ENCODE measurements at places on chromosomes 7 and 10.

DNA sequence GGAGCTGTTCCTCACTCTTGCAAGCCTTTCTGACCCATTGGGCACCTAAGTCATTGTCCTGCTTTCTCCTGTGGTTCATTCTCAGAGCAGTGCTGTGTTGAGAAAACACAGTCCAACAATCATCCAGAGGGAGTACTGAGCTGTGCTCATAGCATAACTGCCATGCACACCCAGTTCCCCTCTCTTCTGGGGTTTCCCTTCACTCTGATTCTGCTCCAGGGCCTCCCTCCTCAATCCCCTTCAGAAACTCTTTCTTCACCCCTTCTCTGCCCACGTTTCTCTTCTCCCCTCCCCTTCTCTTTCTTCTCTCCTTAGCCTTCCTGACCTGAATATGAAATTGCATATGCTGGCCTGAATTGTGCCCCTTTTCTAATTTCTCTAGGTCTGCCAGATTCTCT, 155.8 kb downstream of the AOAH start:
- no peaks in the 10 kb centered on the region for H3K4me1 ChIP-seq
- no peak overlapping the region for H3K4me3 ChIP-seq
- H3K27me3 ChIP-seq: no peaks in the 10 kb centered on the region
- DNase-seq: no peak
- no peak overlapping the region for H3K27ac ChIP-seq

GRCh38 chr7:20790375-20790774, 3.7 kb upstream of the SP8 start:
- H3K27me3 ChIP-seq: 0 out of 2 replicates have a peak, but pooled peaks cover 3% of the 10 kb centered on the region
- no peaks in the 10 kb centered on the region for H3K4me1 ChIP-seq
- H3K4me3 ChIP-seq: no peak overlapping the region
- DNase-seq: no peak
- H3K36me3 ChIP-seq: no peaks in the 10 kb centered on the region

DNA sequence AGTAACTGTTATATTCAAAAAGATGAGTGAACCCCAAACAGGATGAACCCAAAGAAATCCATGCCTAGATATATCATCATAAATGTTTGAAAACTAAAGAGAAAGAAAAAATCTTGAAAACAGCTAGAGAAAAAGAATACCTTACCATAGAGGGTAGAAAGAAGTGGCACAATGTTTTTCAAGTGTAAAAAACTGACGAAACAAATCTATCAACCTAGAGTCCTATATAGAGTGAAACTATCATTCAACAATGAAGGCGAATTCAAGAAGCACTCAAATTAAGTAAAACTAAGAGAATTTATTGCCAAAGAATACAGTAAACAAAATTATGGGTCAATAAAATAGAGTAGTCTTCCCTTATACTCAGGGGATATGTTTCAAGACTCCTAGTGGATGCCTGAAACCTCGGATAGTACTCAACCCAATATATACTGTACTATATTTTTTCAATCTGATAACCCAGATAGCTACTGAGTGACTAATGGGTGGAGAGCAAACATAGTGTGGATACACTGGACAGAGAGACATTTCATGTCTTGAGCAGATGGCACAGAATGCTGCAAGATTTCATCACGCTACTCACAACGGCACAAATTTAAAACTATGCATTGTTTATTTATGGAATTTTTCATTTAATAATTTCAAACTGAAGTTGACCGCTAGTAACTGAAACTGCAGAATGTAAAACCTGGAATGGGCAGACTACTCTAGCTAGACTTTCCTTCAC, 52.6 kb upstream of the TMEM106B start:
- no peak overlapping the region for H3K4me3 ChIP-seq
- no peaks in the 10 kb centered on the region for H3K4me1 ChIP-seq
- no peak overlapping the region for H3K27ac ChIP-seq
- no peaks in the 10 kb centered on the region for H3K36me3 ChIP-seq

DNA sequence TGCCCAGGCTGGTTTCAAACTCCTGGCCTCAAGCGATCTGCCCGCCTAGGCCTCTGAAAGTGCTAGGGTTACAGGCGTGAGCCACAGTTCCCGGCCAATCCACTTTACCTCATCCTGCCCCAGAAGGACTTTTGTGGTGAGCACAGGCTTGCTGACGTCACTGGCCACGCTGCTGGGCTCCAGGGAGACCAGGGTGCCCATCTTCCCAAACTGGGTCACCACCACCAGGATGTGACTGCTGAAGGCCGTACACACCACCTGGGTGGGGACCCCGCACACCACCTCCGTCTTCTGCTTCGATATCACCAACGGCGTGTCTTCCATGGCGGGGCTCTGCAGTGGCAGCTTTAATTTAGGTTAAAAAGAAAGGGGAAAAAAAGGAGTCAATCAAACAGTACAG, 816 bp downstream of the PSMG3 start:
- H3K36me3 ChIP-seq: no peaks in the 10 kb centered on the region
- H3K27ac ChIP-seq: no peak overlapping the region
- H3K4me3 ChIP-seq: peak overlapping the region; percentile 72
- H3K4me1 ChIP-seq: no peaks in the 10 kb centered on the region
- H3K27me3 ChIP-seq: no peaks in the 10 kb centered on the region
- no peak for DNase-seq

Data from SJCRH30 (cell line).